ENCODE measurements at places on chromosomes 4 and X.
A peak's percentile ranks its signal among the peaks of the same experiment; 100 is the strongest.

GRCh38 chr4:86279293-86279960 lies 80.4 kb downstream of the MAPK10 start:
- no peak for DNase-seq

- no peak for DNase-seq
Measured at GRCh38 chr4:25951390-25951952, 37.5 kb downstream of the SMIM20 start.

GRCh38 chrX:101097546-101098453 lies at the start of gene CENPI:
Gene CENPI (plus strand): TSS chrX:101098204. CDS start chrX:101101071, 2,867 bp downstream.
- peak; percentile 90 for DNase-seq

DNA sequence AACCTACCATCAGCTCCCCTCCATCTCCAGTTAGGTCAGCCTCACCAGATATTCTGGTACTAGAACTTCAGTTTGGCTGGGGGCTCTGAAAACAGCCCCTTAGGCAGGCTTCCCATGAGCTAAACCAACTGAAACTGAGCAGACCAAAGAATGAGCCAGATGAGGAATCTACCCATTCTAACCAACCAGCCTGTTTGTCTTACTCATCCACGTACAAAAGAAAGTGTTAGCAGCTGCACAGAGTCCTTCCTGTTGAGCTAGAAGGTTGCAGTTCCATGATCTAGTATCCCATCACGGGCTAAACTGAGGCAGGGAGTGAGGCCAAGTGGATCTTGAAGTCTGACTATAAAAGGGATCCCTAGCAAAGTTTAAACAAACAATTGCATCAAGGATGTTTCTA lies 17.5 kb downstream of the MAGEA9B start:
- DNase-seq, result no peak

All from activated effector memory CD4-positive, alpha-beta T cell treated with Interleukin-2 at 50 U/mL for 16 hours (primary cell).